ENCODE measurements at places on chromosomes 12 and 14.

DNA sequence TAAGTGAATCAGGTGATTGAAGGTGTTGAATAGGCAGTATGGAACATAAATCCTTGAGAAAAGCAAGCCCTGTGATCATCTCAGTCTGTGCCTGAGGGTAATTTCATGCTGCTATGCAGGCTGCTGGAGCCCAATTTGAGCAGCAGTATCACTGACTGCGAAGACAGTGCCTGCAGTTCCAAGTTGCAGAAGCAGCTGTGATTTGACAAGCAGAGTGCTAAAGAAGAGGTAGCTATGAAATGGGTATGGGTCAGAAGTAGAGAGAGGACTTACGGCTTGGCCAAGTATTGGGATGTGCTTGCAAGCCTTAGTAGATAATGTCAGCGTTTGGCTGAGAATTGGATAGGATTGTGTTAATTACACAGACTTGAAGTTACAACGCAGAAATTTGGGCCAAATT, 22.5 kb downstream of the PIK3C2G start:
- DNase-seq, result no peak

- DNase-seq, result no peak
Measured at GRCh38 chr12:51174501-51174900, 1.6 kb upstream of the TFCP2 start.

- no peak for DNase-seq
Measured at GRCh38 chr14:71776471-71777360, 155.5 kb upstream of the RGS6 start.

DNA sequence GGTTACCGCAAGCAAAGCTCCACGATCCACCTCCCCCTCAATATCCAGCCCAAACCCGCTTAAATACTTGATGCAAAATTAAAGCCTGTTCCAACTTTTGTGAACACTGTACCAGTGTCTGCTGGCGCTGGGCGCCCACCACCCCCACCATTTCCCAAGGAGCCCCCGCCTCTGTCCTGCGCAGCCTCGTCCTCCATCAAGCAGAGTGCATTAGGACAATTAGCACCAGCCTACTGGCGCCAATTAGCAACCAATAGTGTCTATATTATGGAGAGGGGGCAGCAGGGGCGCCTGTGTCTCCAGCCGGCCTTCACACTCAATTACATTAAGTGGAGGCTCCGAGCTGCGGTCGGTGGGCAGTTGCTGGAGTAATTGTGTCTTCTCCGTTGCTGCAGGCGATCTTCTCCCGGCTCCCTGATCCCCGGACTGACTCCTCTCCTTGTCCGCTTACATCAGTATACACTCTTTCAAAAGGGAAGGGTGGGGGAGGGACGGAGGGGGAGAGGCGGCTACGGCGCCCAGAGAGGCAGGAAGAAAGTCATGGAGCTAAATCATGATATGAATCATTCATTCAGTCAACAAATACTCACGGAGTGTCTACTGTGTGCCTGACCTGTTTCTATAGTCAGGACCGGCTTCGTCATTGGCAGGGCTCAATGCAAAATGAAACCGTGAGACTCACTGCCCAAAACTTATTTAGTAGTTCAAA, 707.3 kb downstream of the MED13L start:
- DNase-seq, result peak; percentile 29

DNA sequence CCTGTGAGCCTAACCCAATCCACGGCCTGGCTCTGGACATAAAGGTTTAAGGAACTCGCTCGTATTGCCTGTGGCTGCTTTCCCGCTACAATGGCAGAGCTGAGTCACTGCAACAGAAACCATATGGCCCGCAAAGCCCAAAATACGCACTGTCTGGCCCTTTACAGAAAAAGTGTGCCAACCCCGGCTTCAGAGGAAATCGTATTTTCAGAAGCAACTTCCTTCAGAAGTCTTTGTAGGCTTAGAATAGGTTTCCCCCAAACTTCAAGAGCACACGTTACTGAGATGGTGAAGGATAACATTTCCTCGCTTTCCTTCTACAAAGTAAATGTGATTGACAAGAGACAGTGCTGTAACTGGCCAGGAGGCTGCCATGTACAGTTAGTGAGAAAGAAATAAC, 34.8 kb upstream of the TESC start:
- no peak for DNase-seq

- DNase-seq, result no peak
Measured at GRCh38 chr12:1924996-1925683, 6.7 kb upstream of the CACNA2D4 start.

- DNase-seq, result no peak
Measured at GRCh38 chr14:90400904-90401561, 4.2 kb downstream of the CALM1 start.

DNA sequence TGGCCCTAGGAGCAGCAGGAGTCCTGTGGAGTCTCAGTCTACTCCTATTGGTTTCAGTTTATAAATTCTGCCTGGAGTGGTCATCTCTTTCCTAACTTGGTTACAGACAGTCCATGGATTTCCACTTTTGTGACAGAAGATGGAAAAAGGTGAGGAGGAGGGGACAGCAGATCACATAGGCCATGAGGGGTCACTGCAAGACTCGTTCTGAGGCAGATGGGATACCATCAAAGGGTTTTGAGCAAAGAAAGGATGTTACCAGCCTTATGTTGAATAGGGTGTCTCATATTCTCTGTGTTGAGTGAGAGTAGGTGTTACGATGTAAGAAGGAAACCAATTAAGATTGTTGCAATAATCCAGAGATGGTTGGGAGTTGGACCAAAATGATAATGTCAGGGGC, 15.3 kb downstream of the PDE3A start:
- DNase-seq, result no peak

DNA sequence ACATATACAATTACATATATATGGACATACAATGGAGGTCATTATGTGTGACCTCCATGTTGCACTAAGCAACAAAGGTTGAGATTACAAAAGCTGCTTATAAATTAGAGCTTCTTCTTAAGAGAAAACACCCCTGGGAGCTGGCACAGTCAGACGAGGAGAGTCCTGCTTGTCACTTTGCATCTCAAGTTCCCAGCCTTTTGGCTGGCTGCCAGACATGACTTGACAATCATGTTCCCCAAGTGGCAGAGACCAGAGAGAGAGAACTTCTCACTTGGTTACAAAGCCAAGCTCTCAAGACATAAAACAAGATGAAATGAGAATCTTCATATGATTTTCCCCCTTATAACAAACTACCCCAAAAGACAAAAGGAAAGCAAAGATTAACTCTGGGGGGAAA, 8.5 kb upstream of the SYNJ2BP start:
- DNase-seq, result no peak

GRCh38 chr14:99155173-99156089, 116.6 kb downstream of the BCL11B start:
- DNase-seq, result no peak

GRCh38 chr12:25332143-25332542, 81.4 kb upstream of the KRAS start:
- no peak for DNase-seq

DNA sequence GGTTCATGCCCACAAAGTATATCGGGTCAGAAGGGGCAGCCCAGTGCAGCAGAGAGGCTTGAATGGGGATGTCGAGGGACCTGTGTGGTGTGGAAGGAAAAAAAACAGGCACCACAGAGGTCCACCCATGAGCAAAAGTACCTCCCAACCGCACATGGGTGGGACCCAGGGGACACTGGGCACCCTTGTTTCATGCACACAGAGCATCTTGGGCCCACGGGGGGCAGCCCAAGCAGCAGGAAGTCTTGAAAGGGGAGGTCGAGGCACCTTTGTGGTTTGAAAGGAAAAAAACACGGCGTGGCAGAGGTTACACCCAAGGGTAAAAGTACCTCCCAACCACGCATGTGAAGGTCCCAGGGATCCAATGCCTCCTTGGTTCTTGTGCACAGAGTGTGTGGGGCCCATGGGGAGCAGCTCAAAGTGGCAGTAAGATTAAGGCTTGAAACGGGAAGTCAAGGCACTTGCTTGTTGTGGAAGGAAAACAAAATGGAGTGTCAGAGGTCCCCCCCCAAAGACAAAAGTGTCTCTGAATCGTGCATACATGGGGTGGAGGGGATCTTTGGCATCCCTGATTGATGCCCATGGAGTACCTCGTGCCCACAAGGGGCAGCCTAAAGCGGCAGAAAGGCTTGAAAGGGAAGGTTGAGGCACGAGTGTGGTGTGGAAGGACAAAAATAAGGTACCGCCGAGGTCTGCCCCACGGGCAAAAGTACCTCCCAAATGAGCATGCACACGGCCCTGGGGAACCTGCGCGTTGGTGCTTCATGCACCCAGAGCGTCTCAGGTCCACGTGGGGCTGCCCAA, 575.5 kb downstream of the ALG10 start:
- DNase-seq, result no peak

DNA sequence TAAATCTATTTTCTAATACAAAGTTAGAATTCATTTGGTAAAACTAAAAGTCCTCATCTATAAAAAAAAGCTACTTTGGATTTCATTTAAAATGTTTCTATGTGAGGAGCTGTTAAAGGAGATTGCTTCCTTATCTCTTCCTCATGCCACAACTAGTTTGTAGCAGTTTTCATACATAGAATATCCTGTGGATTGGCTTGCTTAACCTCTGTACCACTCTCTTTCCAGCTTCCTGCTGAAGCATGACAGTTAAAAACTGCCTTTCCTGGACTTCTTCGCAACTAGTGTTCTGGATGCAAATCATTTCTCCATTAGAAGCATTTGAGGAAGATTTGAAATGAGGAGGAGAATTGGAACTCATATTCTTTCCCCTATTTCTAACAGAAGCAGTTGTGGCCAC, 49.6 kb downstream of the ST8SIA1 start:
- no peak for DNase-seq

GRCh38 chr12:118781692-118782091, 199.6 kb upstream of the SRRM4 start:
- DNase-seq, result no peak

DNA sequence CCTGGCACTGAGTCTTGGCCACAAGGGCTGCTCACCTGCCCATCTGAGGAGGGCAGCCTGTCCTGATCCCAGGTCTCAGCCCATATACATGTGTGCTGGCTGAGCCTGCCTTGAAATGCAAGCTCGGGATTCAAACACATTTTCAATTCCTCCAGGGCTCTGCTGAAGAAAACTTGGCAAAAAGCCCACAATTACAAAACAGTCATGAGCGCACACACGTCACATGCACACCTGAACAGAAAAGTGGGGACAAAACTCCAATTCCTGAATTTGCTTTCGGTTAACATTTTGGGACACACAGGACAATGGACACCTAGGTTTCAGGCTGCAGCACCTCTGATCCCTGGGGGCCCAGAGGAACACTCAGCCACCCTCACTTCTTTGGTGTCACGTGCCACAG, 113.9 kb downstream of the RBM19 start:
- DNase-seq, result no peak

DNA sequence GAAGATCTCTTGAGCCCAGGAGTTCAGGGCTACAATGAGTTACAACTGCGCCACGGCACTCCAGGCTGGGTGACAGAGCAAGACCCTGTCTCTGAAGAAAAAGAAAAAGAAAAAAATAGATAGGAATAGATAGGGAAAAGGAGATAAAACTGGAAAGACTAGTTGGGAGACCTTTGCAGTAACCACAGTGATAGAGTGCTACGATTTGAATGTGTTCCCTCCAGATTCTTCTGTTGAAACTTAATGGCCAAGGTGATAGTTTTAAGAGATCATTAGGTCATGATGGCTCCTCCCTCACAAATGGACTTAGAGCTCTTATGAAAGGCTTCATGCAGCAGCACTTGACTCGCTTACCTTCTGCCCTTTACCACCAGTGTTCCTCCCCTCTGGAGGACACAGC, 13.5 kb upstream of the ATF1 start:
- no peak for DNase-seq

DNA sequence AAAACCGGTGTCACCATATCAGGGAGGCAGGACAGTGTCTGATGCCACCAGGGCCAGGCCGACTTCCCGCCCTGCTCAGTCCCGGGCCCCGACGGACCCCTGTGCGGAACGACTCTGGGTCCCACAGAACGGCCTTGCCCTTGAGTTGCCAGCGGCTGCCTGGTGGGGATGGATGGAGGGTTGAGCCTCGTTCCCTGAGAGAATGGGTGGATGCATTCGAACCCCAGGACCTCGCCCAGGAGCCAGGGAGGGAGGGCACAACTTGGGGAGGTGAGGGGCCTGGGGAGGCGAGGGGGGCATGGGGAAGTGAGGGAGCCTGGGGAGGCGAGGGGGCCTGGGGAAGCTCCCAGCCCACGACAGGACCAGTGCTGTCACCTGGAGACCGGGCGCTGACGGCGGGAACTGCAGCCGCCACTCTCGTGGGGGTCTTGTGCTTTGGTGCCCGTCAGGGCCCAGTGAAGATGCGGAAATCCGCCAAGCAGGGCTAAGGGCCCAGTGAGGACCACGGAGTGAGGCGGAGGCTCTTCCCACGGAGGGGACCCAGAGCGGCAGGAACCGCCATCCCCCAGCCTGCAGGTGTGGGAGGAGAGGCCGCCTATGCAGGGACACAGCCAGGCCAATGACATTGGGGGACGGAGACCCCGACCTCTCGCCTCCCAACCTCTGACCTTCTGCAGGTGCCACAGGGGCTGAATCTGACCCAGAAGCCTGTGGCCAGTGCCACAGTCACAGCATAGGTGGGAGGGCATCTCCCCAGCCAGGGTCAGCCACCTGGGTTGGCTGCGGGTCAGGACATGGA, 74.4 kb upstream of the GALNT9 start:
- no peak for DNase-seq

- no peak for DNase-seq
Measured at GRCh38 chr12:12180575-12180974, 86.3 kb downstream of the LRP6 start.
